NCI-H446 (cell line): ENCODE measurements at places on chromosomes 12 and 14.

DNA sequence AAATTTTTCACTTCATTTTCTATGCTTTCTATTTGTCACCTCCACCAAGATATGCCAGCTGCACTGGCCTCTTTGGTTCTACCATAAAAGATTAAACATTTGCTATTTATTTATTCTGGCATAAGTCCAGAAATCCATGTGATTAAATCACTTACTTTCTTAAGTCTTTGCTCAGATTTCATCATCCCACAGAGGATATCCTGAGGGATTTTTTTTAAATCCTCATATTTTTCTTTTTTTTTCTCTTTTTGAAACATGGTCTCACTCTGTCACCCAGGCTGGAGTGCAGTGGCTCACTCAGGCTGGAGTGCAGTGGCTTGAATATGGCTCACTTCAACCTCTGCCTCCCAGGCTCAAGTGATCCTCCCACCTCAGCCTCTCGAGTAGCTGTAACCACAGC lies 645.4 kb upstream of the ATXN7L3B start:
- DNase-seq = no peak

- DNase-seq = no peak
These were observed 125.5 kb downstream of the GPR135 start for GRCh38 chr14:59339524-59340330.

DNA sequence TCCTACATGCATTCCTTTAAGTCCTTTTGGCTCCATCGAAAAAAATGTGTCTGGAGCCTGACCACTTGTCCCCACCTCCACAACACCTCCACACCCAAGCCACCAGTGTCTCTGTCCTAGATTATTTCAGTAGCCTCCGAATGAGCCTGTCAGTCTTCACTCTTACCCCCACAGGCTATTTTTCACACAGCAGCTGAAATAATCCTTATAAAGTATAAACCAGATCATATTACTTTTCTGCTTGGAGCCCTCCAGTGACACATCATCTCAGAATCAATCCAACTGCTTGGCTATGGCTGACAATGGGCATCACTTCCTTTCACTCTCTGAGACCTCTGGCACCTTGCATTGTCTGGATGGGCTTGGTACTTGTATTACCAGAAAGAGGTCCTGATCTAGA lies 44.9 kb downstream of the BBS10 start:
- no peak for DNase-seq

DNA sequence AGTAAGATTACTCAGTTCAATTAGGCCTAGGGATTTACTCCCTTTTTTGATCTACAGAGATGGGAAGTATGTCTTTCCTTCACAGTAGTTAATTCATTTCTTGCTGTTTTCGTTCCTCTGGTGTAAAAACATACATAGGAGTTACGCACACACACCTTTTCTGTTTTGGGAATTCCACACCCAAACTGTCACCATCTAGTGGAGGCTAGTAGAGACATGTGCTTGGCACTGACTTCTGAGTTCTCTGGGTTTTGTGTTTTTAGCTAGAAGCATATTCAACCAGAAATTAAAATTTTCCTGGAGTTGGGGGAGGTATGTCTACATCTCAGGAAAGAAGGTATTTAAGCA lies 1.4 kb downstream of the SUSD6 start:
- no peak for DNase-seq

- DNase-seq = no peak
These were observed 297.0 kb downstream of the PCNX1 start for GRCh38 chr14:71204231-71204630.

DNA sequence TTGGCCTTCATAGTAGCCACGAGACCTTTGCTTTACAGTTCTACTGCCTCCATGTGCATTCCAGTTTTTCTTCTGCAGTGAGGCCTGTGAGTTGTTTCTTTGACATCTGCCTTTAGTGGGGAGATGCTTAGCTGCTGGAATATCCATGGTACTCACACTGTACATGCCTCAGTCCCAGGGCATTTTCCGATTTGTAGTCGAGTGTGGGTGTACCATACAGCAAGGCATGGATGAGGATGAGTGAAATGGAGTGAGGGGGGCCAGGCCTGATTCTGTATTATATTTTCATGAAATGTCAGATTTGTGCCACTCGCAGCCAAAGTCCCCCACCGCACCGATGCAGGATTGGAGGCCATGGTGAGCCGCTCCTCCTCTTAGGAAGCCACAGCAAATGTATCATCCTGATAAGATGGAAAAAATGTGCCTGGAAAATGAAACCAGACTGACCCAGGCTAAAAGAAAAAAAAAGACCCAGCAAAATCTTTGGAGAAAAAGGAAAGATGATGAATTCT lies 173.0 kb downstream of the ADGRD1 start:
- DNase-seq = no peak

DNA sequence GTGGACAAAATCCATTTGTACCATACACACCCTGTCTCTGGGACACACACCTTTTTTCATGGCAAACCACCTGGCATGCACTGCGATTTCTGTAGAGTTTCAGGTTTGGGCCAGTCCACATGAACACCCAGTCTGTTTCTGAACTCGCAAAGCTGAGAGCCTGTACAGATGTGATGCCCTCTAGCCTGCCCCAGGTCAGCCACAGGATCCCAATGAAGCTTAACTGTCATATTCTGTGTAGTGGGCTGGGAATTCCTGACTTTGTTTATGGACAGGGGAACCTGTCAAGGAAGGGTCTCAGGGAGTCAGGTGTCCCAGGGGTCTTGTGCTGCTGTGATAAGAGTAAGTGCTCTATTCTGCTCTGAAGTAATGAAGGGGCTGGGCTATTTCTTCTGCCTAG lies 39.8 kb downstream of the CPM start:
- no peak for DNase-seq
